A549 treated with AZD2906 at 1 μM for 4 hours (cell line): ENCODE measurements at places on chromosomes 5 and 9. TPM values are rescaled to one million over a fixed set of nuclear protein-coding genes. Genes with fewer than 3 reads are reported as not detected.

The GAS1 gene
- total RNA-seq: 0.09 to 0.19 TPM (median 0.12 TPM) in 5 replicates

The FAM221B gene
- total RNA-seq: not detected in 5 replicates

The CDKN2B-AS1 gene
- not detected in 5 replicates for total RNA-seq

The LHX3 gene
- total RNA-seq: 0.07 to 0.08 TPM (median 0.08 TPM) in 4 of 5 replicates, not detected in the other

The TMEM252 gene
- not detected in 5 replicates for total RNA-seq

The THBS4 gene
- total RNA-seq: 0.03 to 0.07 TPM (median 0.06 TPM) in 3 of 5 replicates, not detected in the others

The KIF12 gene
- total RNA-seq: 1.3 to 1.9 TPM (median 1.5 TPM) in 5 replicates

The SLC25A2 gene
- not detected in 5 replicates for total RNA-seq

The C6 gene
- total RNA-seq: not detected in 5 replicates

The PCDHGB3 gene
- 0.11 to 0.23 TPM (median 0.14 TPM) in 5 replicates for total RNA-seq

The TJP2 gene
- total RNA-seq: 4.0 to 5.2 TPM (median 4.4 TPM) in 5 replicates

The GDNF gene
- total RNA-seq: 0.03 to 0.07 TPM (median 0.05 TPM) in 4 of 5 replicates, not detected in the other

The PCDHB3 gene
- total RNA-seq: 0.02 to 0.03 TPM (median 0.02 TPM) in 3 of 5 replicates, not detected in the others

The MPDZ gene
- total RNA-seq: 8.5 to 13.2 TPM (median 10.6 TPM) in 5 replicates

The ARL14EPL gene
- 0.11 to 0.31 TPM (median 0.25 TPM) in 5 replicates for total RNA-seq

The TIMD4 gene
- 0.85 to 1.5 TPM (median 1.1 TPM) in 5 replicates for total RNA-seq

The HAVCR2 gene
- total RNA-seq: 0.17 to 0.62 TPM (median 0.24 TPM) in 5 replicates
